ENCODE measurements at places on chromosomes 2 and 18. TPM values are rescaled to one million over a fixed set of nuclear protein-coding genes. Genes with fewer than 3 reads are reported as not detected.

The FARP2 gene
- 19.5 TPM for total RNA-seq

- DNase-seq = no peak
Observed at GRCh38 chr18:33114749-33115148, 325.8 kb downstream of the CCDC178 start.

GRCh38 chr2:117085737-117086136, 728.8 kb upstream of the DDX18 start:
- no peak for DNase-seq

GRCh38 chr2:135091681-135092080, 39.6 kb downstream of the RAB3GAP1 start:
- DNase-seq = no peak

DNA sequence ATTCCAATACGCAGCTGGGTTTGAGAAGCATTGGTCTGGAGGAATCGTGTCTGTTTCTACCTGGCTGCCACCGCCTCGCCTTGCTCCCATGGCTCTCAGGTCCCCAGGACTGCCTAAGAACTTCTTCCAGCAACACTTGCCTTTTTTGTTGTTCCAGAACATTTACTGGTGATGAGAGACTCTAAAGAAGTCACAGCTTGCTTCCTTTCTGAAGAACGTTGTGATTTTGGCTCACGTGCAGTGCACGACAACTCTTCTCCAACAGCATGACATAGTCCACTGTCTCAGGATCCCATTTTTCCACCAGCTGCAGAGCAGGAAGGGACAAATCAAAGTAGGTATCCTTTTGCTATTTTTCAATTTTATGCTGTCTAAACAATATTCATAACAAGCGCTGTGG, 940.9 kb downstream of the SLC4A3 start:
- no peak for DNase-seq

GRCh38 chr2:200829258-200829655, 17.5 kb downstream of the BZW1 start:
- no peak for DNase-seq

The SLC35G4 gene
- total RNA-seq = not detected

- no peak for DNase-seq
Observed at GRCh38 chr18:61502472-61502871, 169.2 kb downstream of the CDH20 start.

The TMEM17 gene
- total RNA-seq = not detected

- DNase-seq = no peak
Observed at GRCh38 chr2:176182671-176183070, 5.8 kb upstream of the HOXD1 start.

DNA sequence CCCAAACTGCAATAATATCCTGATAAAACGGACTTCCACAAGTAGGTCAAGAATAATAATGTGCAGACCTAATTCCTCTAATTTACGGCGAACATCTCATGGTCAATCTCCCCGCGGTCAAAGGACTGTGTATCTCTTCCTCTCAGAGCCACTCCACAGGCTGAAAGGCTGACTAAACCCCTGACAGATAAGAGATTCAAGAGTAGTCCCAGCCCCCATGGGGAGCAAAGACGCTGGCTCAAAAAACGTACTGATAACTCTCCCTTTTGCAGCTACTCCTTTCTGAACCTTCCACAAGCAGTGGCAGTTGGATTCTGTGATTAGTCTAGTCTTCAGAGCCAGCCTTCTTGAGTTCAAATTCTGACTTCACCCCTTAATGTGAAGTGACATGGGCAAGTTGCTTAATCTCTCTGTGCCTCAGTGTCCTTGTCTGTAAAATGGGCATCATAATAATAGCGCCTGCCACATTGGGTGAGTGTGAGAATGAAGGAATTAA, 19.7 kb upstream of the IL18R1 start:
- no peak for DNase-seq

- no peak for DNase-seq
Observed at GRCh38 chr18:3305354-3305762, 43.4 kb downstream of the MYL12B start.

- no peak for DNase-seq
Observed at GRCh38 chr2:61380056-61380881, 90.6 kb downstream of the USP34 start.

The ANTXR1 gene
- total RNA-seq = not detected

DNA sequence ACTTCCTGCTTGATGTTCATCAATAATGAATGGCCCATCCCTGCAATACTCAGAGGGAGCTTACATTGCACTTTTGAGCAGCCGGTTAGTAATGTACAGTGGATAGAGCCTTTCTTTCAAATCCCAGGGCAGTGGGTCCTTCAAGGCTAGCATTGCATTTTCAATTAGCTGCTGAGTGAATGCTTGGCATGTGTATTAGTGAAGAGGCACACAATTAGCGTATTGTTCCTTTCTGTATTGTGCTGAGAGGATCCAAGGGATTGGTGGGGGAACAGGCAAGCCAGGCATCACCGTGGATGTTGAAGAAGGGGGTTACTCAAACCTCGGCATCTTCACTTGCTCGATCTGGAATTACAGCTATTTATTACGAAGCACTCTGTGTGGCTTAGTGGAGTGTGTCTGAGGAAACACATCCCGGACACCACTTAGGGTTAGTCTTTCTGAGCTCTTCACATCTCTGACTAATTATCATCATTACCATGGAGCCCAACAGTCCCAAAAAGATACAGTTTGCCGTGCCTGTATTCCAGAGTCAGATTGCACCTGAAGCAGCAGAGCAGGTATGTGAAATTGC, at the start of gene PPP1R1C:
Gene PPP1R1C (plus strand): TSS at position 222 of the 574 bp plus-strand sequence. CDS start 258 bp downstream, at position 480.
- no peak for DNase-seq

DNA sequence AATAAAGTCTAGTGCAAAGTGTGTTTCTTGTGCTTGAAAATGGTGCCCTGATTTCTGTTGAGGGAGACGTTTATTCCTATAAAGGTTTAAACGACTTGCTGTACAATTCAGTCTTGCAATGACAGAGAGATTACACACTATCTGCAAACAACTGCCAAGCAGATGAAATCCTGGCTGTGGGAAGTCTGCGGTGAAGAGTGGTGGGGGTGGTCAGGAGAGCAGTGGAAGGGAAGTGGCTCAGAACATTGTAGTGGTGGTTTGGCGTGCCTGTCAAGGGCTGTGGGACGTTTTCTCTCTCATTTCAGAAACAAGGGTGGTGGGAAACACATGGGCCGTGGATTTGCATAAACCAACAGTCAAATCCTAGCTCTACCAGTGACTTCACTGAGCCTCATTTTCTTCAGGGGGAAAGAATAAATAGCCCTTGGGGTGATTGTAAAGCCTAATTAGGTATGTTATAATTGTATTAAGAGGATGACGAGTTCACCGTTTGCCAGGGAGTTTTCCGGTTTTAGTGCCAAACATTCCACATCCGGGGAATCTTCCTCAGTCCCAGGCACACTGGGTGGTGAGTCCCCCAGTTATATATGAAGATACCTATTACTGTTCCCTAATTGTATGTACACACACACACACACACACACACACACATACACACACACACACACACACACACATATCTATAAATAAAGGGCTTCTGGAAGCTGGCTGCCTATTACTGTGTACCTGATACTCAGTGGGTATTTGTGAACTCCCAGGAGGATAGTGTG, 115.0 kb downstream of the SPTBN1 start:
- DNase-seq = peak; percentile 68

DNA sequence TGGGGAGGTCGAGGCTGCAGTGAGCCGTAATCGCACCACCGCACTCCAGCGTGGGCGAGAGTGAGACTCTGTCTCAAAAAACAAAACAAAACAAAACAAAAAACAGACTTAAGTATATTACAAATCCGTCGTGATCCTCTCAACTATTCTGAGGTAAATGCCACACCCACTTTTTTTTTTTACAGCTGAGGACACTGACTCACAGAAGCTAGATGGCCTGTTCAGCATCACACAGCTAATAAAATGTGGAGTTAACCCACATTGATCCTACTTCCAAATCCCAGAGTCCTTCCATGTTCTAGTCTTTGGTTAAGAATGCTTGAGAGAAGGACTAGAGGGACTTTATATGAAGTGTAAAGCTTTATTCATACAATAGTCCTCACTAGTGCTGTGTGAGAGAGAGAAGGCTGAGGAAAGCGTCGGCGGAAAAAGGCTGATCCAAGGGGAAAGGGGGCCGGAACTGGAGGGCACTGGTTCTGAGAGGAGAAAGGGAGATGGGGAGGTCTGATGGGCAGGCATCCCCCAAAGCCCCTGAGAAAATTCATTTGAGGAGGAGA, 627 bp downstream of the RNF25 start:
- DNase-seq = no peak

The CREG2 gene
- not detected for total RNA-seq

DNA sequence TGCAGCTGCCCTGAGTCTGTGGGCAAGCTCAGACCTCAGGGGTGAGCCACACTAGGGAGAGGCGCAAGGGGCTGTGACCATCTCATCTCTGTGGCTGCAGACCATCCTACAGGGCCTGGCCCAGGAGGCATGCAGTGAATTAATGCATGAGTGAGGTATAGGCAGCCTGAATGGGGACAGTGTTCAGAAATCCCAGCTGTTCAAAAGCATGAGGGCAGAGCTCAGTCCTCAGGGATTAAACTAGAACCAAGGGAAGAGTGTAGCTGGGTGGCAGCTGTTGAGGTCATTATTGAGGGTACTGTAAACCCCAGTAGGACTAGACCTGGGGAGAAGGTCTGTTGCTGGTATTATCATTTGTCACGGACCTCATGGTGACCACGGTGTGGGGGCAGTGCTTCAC, 17.0 kb downstream of the TMEM177 start:
- no peak for DNase-seq

- DNase-seq = no peak
Observed at GRCh38 chr2:71511776-71512175, 58.4 kb downstream of the DYSF start.

DNA sequence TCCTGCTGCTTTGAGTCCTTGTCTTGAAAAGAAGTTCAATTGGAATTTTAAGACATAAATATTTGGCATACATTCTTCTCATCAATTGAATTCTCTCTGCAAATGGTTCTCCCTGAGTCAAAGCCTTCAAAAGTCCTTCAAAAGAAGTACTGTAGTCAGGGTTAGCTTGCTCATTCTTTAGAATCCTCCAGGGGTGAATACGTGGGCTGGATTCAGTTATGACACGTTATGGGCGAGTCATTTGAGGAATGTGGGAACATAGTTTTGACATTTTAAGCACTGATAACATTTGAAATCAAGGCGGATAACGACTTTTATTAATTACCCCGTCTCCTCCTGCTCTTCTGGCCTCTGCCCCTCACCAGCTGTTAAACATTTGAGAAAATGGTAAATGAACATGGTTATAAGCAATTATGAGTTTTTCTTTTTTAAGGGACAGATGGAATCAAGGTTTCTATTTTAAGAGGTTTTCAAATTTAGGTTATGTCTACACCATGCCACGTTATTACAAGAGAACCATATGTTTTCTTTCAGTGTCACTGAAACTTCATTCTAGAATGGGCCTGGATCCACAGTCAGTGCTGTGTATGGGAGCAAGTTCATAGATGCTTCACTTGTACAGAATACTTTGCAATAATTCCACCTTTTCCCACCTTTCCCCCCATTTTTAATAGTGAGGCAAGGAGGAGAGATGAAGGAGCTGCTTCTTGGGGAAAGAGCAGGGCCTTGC, 273.1 kb downstream of the TSN start:
- no peak for DNase-seq

The VIT gene
- not detected for total RNA-seq

GRCh38 chr2:155372969-155373368, 674.5 kb downstream of the KCNJ3 start:
- DNase-seq = no peak

DNA sequence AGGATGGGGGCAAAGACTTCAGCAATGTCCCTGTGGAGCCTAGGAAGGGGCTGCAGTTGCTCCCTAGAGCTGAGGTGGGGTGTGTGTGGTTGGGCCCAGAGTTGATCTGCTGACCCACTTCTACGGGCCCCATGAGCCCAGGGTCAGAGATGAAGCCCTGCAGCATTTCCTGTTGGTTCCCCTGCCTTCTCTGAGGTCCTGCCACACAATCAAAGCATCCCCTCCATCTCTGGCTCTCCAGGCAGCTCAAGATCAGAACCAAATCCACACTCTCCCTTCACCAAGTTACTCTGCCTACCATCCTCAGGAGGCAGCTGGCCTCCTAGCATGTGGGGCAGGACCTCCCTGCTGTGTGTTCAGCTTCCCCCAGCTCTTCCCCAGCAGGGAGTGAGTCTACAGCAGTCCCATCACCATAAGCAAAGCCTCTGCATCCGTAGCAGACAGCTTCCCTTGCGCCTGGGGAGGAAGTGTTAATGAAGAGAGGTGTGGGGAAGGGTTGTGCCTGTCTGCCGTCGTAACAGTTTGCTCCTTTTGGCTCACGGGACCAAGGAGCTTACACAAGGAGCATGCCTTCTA, 26.9 kb downstream of the TMEM247 start:
- DNase-seq = no peak

- DNase-seq = no peak
Observed at GRCh38 chr2:225031599-225031998, 10.7 kb downstream of the DOCK10 start.

- no peak for DNase-seq
Observed at GRCh38 chr2:25400576-25401216, 59.0 kb upstream of the DNMT3A start.

The AFF3 gene
- total RNA-seq = 19.8 TPM

GRCh38 chr2:47405757-47406156, 2.8 kb downstream of the MSH2 start:
- no peak for DNase-seq

DNA sequence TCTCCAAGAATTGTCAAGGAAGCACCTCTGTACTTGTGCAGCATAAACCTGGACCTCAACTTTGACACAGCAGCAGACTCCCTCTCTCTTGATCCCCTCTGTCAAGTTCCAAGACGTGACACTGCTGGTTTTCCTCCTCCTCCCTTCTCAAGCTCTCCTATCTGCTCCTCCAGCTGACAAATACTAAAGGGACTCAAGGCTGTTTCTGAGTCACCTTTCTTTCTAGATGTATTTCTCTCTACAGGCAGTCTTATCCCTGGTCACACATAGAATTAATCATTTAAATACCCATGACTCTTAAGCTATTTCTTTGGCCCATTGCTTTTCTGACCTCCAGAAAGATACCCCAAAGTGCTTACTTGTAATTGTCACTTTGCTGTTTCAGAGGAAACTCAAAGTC, 53.5 kb downstream of the SEPTIN10 start:
- no peak for DNase-seq

The KIAA2012 gene
- total RNA-seq = not detected

GRCh38 chr2:69196327-69197117, 183.5 kb downstream of the ANTXR1 start:
- DNase-seq = no peak

GRCh38 chr2:237561221-237561620, 5.2 kb upstream of the PRLH start:
- no peak for DNase-seq

The RTP5 gene
- total RNA-seq = not detected

DNA sequence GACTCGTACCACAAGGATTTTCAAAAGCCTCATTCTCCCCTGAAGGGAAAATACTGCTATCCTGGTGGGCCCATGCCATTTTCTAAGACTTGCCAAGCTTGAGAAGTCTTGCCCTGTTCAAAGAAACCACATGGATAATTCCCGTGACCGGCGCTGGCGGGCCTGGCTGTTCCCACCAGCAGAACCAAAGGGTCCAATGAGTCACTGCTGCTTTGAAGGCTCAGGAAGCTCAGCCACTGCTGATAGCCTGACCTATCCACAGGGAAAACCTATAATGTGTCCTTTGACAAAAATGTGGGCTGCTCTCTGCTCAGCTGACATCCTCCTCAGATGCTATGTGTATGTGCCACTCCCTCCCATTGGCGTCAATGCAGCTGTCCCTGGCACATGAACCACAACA, 137.9 kb upstream of the RAB12 start:
- no peak for DNase-seq
